ENCODE measurements at places on chromosomes 7 and 10.
A peak's percentile ranks its signal among the peaks of the same experiment; 100 is the strongest.

GRCh38 chr10:1280466-1281404, 224.6 kb downstream of the WDR37 start:
- DNase-seq, result no peak

GRCh38 chr10:121974535-121975294, at the start of gene NSMCE4A:
TSS of gene NSMCE4A (minus strand) at chr10:121975217. CDS start at chr10:121975165, 52 bp downstream.
- DNase-seq, result peak; percentile 90

DNA sequence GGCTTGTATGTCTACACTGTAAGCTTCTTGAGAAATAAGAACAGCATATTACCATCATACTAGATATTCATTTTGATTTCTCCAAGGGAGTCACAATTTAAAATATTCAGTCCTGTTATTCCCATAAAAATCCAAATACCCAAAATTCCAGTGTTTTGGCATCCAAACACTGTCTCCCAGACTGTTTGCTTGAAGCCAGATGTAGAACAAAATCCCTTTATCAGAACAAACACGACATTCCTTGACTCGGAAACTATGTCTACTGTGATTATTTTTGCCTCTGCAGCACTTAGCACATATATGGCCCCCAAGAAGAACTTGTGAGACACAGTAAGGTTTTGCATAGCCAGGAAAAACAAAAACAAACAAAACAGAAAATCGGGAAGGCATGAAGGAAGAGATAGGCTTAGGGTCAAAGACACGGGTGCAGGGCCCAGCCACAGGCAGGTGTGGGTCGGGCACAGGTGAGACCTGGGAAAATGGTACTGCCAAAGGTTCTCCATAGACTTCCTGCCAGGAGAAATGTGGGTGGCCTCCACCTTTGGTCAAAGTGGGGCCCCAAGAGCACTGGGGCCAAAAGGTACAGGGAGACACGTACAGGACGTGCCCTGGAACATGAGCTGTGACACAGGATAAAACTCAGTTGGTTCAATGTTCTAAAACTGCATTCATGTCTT, 36.5 kb downstream of the CPXM2 start:
- DNase-seq, result no peak

- DNase-seq, result no peak
Measured at GRCh38 chr7:122217125-122217524, 73.1 kb upstream of the AASS start.

- DNase-seq, result peak; percentile 63
Measured at GRCh38 chr7:25565949-25566348, 337.7 kb upstream of the NPVF start.

GRCh38 chr7:45574669-45575500, 717 bp downstream of the ADCY1 start:
- DNase-seq, result peak; percentile 78

GRCh38 chr7:2607122-2607922, 24.5 kb upstream of the TTYH3 start:
- peak; percentile 85 for DNase-seq

DNA sequence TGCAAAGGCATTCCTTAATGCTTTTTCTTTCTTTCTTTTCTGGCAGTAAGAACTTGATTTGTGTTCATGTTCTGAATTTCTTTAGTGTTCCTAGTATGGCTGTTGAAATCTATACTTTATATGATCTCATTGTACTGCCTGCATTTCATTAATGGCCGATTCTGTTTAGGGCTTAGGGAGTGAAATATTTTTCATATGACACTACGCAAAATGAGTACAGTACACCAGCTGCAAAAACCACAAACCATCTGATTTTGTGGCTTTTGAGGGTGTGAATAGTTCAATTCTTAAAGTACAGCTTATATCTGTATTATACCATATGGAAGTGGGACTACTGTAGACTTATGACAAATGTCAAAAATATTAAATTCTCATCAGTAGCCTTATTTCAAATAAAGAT, 69.1 kb upstream of the FOXP2 start:
- no peak for DNase-seq
